ENCODE measurements at places on chromosomes 7 and 10.

GRCh38 chr10:10911035-10911434 is 106.6 kb upstream of the CELF2 start:
- no peak for DNase-seq

- DNase-seq = no peak
These were observed 87.9 kb downstream of the KMT2E start for GRCh38 chr7:105101864-105102263.

GRCh38 chr10:97778452-97779302 is 6.9 kb upstream of the SFRP5 start:
- DNase-seq = no peak

DNA sequence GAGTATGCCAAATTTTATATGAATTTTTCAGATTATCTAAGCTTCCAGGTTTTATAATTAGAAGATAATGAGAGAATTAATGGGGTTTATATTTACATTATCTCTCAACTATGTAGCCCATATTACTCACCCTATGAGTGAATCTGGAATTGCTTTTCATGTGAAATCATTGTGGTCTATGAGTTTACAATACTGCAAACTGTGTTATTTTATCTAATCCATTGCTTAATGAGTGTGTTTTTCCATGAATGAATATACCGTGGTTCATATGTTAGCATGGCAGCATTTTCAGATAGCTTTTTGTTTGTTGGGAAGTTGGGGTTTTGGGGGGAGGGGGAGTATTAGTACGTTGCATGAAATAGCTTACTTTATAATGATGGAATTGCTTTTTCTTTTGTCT is 44.5 kb downstream of the FGFBP3 start:
- DNase-seq = no peak

DNA sequence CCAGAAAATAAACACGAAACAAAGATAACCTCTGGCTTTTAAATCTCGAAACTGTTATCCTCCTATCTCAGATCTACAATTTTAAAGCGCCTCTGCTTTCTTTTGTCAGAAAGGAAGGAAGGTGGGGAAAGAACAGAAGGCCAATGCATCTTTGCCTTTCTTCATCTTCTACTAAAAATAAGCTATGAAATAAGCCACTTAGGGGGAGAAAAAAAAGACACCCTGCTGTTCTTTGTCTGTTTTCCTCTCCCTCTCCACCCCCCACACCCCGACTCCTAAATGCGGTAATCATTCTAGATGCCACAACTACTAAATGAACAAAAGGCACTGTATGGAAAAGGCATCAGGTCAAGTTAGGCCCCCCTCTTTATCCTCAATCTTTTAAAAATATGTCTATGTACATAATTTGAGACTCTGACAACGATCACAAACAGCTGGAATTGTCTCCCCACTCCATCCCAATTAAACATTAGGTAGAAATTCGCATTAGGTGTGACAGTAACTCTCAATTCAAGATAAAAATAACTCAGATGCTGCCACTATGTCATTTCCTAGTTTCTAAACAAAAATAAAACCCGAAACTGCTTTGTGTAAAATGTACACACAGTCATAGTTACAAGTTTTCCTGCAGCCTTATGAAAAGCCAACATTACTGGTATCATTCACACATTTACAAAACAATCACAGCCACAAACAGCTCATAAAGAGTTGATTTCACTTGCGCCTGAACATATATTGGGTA is 2.4 kb downstream of the UBE2H start:
- no peak for DNase-seq

GRCh38 chr10:5896208-5897052 is 6.4 kb downstream of the FBH1 start:
- no peak for DNase-seq

- no peak for DNase-seq
These were observed 100.4 kb downstream of the ZNF277 start for GRCh38 chr7:112306903-112307302.

DNA sequence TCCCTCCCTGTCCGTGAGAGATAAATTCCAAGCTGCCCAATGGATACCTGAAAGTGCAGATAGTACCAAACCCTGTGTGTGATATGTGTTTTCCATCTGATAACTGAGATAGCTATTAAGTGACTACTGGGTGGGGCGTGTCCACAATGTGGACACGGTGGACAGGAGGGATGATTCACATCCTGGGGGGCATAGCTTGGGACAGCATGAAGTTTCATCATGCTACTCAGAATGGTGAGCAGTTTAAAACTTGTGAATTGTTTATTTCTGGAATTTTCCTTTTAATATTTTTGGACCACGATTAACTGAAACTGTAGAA is 158.6 kb downstream of the CREB5 start:
- no peak for DNase-seq

GRCh38 chr7:47901542-47901941 is 46.7 kb downstream of the PKD1L1 start:
- DNase-seq = no peak

Measured in stimulated activated CD8-positive, alpha-beta memory T cell treated with anti-CD3 and anti-CD28 coated beads, Interleukin-15, amount 100 ng/mL, for 48 hours (primary cell).